ENCODE measurements at places on chromosomes 2 and 18. TPM values are rescaled to one million over a fixed set of nuclear protein-coding genes. Genes with fewer than 3 reads are reported as not detected.
A peak's percentile ranks its signal among the peaks of the same experiment; 100 is the strongest.

- no peak for DNase-seq
Observed at GRCh38 chr2:119674711-119675500, 4.1 kb upstream of the TMEM177 start.

DNA sequence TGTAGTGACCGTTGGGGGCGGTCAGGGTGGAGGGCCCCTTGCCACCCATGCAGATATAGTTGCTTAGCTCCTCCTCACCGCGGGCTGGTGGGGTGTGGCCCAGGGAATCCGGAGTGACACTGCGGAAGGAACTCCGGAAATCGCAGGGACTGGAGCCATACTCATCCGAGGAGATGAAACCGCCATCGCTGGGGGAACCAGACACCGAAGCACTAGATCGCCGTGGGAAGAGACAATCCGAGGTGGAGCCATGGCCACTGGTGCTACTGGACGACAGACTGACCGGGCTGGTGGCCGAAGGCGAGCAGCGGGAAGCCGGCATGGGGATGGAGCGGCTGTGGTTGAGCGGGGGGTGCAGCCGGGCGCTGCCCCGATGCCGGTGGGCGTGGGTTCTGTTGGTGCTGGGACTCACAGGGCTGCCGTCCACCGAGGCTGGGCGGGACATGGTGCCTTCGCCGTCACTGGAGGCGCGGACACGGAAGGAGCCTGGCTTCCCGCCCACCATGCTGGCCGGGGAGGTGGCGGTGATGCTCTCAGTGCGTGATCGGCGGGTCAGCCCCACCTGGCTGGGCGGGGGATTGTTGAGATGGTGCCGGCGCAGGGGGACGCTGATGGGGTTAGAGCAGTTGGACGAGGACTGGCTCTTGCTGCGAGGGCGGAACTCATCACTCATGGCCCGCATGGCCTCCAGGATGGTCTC is 2.2 kb downstream of the IRS1 start:
- peak; percentile 7 for DNase-seq

DNA sequence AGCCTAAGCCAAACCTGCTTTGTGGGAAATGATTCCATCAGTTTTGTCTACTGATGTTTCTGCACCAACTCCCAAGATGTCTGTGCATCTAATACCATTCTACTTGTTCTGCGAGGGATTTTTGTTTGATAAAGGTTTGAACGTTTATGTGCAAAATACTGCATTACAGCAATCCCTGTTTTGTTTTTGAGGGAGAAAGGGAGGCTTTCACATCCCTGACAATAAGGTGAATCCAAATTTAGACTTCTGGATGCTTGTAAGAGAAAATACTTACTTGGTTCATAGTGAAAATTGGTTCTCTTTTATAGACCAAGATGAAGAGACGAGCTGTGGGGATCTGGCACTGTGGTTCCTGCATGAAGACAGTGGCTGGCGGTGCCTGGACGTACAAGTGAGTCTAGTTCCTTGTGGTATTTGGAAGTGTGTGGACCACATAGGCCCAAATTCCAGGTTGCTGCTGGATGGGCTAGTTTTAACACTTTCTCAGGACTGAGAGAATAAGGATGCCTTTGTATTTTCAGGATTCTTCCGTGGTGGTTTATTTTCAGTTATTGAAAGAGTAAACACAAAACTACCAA is 1.1 kb downstream of the RPL37A start:
- no peak for DNase-seq

DNA sequence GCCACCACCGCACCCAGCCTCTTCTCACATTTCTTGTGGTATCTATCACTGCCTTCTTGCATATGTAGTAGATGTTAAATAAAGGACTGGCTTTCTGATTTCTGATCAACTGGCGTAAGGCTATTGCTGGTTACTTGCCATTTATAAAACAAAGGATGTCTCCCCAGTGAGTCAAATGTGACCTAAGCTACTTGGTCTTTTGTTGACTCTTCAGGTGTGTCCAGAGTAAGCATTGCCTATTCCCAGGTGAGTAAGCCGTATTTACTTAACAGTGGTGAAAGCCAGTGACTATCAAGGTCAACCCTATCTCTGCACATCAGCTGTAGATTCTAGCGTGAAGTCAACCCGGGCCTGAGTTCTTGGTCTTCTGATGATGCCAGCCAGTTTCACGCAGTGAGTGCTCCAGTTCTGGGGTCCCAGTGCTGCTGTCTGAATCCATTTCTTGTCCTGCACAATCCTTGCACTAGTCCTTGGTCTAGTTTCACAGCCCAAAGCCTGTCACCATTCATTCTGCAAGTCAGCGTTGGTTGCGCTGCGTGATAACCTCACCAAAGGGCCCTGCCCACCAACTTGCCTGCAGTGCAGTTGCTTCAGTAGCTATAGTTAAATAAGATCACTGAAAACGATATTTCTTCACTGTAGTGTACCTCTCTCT is 120.2 kb downstream of the GBX2 start:
- DNase-seq = no peak

DNA sequence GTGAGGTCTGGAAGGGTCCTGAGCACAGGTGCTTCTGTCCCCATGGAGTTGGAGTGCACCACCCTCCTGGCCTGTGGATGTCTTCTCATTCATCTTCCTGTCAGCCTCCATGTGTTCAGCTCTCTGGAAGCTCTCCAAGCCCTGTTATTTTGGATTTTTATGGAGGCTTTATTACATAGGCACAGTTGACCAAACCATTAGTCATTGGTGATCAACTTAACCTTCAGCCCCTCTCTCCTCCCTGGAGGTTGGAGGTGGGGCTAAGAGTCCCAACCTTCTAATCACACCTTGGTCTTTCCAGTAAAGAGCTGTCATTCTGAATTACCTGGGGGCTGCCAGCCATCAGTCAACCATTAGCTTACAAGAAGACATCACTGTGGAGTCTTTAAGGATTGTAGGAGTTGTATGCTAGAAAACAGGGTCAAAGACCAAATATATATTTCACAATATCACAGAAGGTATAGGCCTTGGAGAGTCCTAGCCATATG is 7.5 kb upstream of the MCFD2 start:
- no peak for DNase-seq

DNA sequence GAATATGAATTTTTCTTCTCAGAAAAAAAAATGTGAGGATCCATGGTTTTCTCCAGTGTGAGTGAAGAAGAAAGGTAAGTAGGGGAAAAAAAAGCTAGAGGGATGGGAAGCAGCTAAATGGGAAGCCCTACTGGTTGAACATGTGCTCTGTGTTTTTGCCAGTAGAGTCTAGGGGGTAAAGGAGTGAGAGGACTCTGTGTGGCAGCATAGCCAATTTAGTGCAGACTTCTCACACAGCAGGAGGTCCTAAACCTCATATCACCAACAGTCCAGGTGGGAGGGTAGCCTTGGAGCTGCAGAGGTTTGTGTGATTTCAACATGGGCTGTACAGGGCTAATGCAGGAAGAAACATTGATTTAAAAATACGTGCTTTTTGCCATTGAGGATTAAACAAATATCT is 334.5 kb upstream of the SPHKAP start:
- DNase-seq = no peak

The ANKRD30BL gene
- total RNA-seq = not detected

The PARD3B gene
- total RNA-seq = not detected

The PCARE gene
- not detected for total RNA-seq

The HAAO gene
- 0.68 TPM for total RNA-seq
